GM23338 (cell line): ENCODE measurements at places on chromosomes 1 and 21.

GRCh38 chr1:238232084-238232710 lies 341.5 kb upstream of the ZP4 start:
- no peak for DNase-seq

GRCh38 chr1:151939779-151940178 lies 30.5 kb upstream of the THEM4 start:
- DNase-seq = no peak

- DNase-seq = peak; percentile 68
These were observed 873 bp upstream of the PI4KB start for GRCh38 chr1:151327903-151328674.

DNA sequence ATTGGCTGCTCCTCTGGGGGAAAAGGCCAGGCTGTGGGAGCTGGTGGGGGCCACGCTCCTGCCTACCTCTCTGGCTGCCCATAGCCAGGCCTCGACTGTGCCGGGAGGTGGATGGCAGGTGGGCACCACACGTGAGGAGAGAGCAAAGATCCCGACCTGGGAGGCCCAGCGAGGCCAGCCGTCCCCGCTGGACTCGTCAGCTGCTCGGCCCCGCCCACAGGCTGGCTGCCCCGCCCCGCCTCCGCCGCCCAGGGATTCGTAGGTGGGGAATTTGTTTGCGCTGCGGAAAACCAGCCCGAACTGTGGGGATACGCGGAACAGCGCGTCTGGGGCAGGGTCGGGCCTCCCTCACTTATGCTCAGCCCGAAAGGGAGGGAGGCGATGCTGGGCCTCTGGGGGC lies 31.7 kb downstream of the TP73 start:
- peak; percentile 88 for DNase-seq

DNA sequence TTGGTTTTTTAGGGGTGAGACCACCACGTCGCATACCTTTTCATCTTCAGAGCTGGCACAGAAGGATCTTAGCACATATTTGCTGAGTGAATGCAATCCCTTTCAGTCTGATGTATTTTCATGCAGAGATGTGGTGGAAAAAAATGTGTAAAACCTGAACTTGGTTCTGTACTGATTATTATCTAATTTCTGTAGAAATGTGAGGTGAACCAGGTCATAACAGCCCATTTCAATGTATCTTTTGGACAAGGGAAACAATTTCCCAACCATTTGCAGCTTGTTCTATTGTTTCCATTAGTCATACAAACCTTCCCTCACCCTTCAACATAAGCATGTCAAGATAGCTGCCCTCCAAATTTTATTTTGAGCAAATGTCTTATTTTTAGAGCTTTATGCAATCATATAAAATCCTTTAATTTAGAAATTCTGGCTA lies 46.8 kb upstream of the RUNX1 start:
- no peak for DNase-seq

- DNase-seq = no peak
These were observed 173.7 kb downstream of the KCNJ6 start for GRCh38 chr21:37742532-37742931.

- no peak for DNase-seq
These were observed 122.7 kb downstream of the FASLG start for GRCh38 chr1:172781513-172782140.

DNA sequence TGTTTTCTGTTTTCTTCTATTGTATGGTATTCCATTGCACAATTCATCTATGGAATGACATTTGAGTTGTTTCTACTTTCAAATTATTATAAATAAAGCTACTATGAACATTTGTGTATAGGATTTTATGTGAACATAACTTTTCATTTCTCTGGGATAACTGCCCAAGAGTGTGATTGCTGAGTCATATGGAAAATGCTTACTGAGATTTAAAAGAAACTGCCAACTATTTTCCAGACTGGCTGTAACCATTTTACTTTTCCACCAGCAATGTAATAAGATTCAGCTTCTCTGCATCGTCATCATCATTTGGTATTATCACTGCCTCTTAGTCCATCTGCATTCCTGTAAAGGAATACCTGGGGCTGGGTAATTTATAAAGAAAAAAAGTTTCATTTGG lies 779.6 kb upstream of the PRMT6 start:
- DNase-seq = no peak

GRCh38 chr1:234848972-234849649 lies 239.1 kb upstream of the IRF2BP2 start:
- DNase-seq = no peak

DNA sequence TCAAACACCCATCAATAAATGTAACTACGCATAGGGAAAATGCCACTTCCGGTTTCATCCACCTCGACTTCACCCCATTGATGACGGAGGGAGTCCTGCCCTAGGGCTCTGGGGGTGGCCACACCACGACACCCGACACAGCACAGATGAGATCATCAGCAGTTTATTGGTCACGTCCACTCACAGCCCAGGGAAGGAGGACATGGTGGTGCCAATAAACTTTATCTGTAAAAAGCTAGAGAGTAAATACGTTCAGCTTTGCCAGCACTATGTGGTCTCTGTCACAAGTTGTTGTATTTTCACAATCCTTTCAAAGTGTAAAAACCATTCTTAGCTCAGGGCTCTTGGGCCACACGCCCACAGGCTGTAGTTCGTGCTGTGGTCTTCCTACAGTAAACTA lies 16.3 kb downstream of the SETD4 start:
- no peak for DNase-seq

- peak; percentile 21 for DNase-seq
These were observed 347.9 kb downstream of the USH2A start for GRCh38 chr1:216075339-216075738.

DNA sequence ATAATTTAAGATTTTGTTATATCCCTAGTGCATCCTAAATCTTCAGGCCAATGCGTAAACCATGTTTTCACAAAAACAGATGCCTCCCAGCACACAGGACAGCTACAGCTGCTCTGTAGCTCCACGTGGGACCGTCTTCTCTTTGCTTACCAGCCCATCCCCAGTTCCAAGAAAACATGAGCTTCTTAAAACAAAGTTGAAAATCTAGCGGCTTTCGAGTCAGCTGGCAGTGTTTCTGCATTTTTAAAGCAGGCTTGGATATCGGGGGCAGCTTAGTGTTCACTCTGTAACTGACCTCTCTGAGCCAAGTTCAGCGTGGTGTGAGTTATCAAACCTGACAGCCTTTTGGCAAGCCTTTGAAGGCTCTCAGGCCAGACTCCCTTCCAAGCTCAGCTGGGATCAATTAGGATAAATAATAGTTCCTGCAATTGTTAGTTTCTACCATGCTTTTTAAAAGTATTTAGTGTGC lies 881.5 kb downstream of the LTN1 start:
- no peak for DNase-seq

GRCh38 chr21:9767592-9768375 lies 753.6 kb upstream of the TPTE start:
- DNase-seq = no peak

DNA sequence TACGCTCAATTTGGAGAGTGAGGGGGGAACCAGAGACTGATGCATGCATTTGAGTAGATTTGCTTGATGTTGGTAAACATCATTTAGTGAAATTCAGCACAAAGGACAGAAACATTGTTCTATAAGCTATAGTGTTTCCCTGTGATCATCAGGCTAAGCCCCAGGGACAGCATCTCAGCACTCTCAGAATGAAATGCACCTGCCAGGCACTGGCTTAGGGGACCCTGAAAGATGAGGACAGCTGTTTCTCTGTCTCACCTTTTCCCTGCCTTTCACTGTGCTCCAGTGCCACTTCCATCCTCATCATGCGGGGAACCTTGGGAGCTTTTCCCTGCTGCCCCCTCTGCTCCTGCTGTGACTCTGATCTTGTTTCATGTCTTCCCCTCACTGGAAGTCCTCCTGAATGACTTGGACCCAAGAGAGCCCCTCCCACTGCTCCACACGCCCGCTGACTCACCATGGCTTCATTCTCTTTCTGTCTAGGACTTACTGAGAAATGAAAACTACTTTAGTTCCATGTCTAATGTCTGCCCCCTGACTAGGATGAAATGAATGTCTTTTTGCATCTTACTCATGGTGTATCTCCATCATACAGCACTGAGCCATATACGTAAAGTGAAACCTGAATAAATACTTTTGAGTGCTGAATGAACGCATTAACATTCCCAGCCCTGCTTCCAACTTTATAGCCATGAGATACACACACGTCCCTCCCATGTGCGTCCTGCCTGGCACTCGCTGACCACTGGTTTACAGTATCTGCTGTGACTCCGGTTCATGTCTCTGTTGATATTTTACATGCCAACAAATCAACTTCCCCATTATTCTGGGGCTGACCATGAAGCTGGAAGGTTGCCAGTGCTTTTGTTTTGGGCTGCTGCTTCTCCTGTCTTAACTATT lies 182.0 kb downstream of the PCP4 start:
- no peak for DNase-seq

- DNase-seq = no peak
These were observed 582.0 kb upstream of the TMPRSS15 start for GRCh38 chr21:18985584-18985983.

GRCh38 chr1:111596499-111596898 lies 23.1 kb upstream of the RAP1A start:
- DNase-seq = no peak

- DNase-seq = no peak
These were observed 109.5 kb upstream of the F3 start for GRCh38 chr1:94651076-94651475.

GRCh38 chr21:44903050-44903685 lies 17.5 kb downstream of the ITGB2 start:
- no peak for DNase-seq

DNA sequence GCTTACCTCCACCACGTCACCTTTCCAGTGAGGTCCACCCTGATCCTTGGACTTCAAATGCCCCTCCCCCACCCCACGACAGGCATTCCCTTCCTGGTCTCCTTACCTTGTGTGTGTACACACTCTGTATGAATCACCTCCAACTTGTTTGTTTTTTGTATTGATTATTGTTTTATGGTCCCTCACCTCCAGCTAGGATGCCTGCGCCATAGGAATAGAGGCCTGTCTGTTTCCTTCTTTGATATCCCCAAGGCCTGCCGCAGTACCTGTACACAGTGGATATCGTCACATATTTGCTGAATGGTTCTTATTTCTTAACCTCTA lies 219.6 kb upstream of the POU3F1 start:
- DNase-seq = no peak

GRCh38 chr1:3186526-3186921 lies 117.5 kb downstream of the PRDM16 start:
- peak; percentile 55 for DNase-seq

- no peak for DNase-seq
These were observed 12.5 kb downstream of the TP73 start for GRCh38 chr1:3664700-3665375.

DNA sequence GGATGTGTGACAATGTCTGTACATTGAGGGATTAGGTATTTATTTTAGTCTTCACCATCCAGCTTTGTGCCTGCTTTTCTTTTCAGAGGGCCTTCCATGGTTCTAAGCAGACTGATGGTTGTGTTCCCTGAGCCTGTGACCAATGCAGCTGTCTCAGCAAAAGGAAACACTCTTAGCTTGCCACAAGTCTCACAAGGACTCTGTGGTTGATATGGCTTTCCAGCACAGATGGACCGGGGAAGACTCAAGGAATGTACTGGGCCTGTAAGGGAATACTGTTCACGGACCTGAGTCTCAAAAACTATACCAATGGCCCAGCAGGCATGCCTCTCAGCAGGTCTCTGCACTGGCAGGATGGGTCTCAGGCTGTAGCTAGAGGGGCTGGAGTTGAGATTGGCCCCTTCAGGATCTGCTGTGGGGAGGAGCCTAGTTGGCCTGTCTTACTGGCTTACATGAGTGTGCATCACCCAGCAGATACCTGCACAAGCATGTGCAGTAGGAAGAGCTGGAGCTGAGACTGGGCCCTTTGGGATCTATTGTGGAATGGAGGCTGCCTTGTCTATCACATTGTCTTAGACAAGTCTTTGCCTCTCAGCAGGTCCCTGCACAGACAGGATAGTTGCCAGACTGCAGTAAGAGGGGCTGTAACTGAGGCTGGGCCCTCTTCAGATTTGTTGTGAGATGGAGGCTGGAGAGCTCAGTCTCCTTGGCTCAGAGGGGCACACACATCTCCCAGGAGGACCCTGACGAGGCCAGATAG lies 52.0 kb upstream of the PDC start:
- no peak for DNase-seq

DNA sequence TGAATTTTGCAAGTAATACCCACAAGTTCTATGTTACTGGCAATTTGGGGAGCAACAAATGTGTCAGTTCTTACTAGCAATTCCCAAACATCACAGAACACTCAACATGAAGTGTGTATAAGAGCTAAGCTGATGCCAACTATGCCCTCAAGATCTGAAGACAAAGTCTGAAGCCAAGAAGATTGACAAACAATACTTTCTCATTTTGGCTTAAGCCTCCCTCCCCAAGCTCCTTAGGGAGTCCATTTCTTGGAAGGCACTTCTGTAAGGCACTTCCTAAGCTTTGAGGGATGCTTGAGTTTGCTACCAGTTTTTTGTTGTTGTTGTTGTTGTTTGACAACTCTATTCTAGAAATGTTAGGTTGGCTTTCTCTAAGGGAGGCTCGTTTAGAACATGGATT lies 154.4 kb upstream of the ZNF644 start:
- no peak for DNase-seq

DNA sequence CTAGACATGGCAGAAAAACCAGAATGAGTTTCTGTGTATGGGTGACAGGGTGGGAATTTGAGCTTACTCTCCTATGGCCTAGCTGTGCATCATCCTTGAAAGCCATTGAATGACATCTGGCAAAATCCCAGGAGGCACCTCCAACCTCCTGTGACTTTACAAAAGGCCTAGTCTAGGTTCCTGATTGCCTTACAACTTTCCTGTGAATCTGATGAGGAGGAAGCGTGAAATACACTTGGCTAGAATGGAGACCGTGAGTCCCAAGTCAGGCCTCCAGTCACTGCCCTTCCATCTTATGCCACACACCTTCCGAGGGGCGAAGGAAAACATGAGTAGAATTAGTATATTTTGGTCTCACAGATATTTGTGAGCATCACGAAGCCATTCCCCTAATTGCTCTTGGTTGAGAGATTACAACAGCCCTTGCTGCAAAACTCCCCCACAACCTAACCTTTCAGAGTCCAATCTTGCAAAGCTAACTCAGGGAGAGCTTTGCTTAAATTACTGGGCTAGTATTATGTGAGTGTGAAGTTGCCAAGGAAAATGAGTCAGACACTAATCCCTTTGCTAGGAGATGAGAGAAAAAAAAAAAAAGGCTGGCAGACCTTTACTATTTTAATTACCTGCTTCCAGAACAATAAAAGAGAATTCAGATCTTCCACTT lies 36.3 kb upstream of the PAXBP1 start:
- no peak for DNase-seq

DNA sequence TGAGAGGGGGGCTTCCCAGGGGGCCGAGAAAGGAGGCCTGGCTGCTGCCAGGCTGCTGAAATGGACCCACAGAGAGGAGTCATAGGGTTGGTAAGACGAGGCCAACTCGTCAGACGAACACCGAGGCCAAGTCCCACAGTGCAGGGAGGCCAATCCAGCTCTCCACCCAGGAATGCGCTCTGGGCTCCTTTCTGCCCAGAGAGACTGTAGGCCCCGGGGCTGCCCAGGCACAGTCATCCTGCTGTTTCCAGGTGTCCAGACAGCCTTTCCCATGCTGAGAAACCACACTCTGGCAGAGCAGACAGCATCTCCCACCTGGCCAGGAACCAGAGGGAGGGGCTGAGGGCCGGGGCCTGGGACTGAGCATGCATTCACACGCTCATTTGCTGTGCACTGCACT lies 26.7 kb upstream of the RSPO1 start:
- no peak for DNase-seq

GRCh38 chr1:182588500-182589396 lies at the start of gene RNASEL:
RNASEL (minus strand) TSS chr1:182589256; CDS start chr1:182586806, 2,450 bp downstream.
- peak; percentile 73 for DNase-seq
